T-cell (primary cell): ENCODE measurements at places on chromosomes 3 and 15.

GRCh38 chr3:183844606-183845005 lies 19.2 kb upstream of the MAP6D1 start:
- H3K4me1 ChIP-seq, result no peaks in the 10 kb centered on the region
- no peak overlapping the region for H3K27ac ChIP-seq
- peaks cover 68% of the 10 kb centered on the region for H3K36me3 ChIP-seq
- H3K27me3 ChIP-seq, result no peaks in the 10 kb centered on the region
- DNase-seq, result no peak
- no peak overlapping the region for H3K4me3 ChIP-seq

- H3K4me3 ChIP-seq, result no peak overlapping the region
- no peaks in the 10 kb centered on the region for H3K36me3 ChIP-seq
- no peaks in the 10 kb centered on the region for H3K27me3 ChIP-seq
- no peak for DNase-seq
These were observed 311.4 kb downstream of the EPHB1 start for GRCh38 chr3:135106445-135106844.

GRCh38 chr15:27826411-27826810 lies 272.7 kb downstream of the OCA2 start:
- DNase-seq, result no peak
- H3K27ac ChIP-seq, result no peak overlapping the region
- H3K27me3 ChIP-seq, result no peaks in the 10 kb centered on the region
- H3K4me1 ChIP-seq, result no peaks in the 10 kb centered on the region
- H3K4me3 ChIP-seq, result no peak overlapping the region
- H3K36me3 ChIP-seq, result no peaks in the 10 kb centered on the region

- H3K4me3 ChIP-seq, result no peak overlapping the region
- peaks cover 12% of the 10 kb centered on the region for H3K4me1 ChIP-seq
- no peaks in the 10 kb centered on the region for H3K27me3 ChIP-seq
- H3K27ac ChIP-seq, result no peak overlapping the region
- H3K36me3 ChIP-seq, result peaks cover 47% of the 10 kb centered on the region
These were observed 5.8 kb downstream of the CPOX start for GRCh38 chr3:98587654-98588053.

DNA sequence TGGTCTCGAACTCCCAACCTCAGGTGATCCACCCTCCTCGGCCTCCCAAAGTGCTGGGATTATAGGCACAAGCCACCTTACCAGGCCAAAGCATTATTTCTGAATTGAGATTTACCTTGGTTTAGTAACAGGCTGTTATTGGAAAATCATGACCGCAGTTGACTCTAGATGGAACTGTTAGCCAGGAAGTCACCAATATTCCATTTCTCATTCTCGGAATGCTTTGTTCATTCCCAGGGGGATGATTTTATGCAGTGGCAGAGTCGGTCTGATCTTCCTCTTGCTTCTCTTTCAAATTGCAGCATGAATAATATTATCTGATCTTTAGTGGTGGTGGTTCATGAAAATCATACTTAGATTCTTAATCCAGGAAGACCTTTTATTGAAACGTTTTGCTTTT lies 195.5 kb upstream of the MBNL1 start:
- DNase-seq, result no peak
- no peaks in the 10 kb centered on the region for H3K36me3 ChIP-seq
- no peaks in the 10 kb centered on the region for H3K4me1 ChIP-seq

- DNase-seq, result no peak
- no peaks in the 10 kb centered on the region for H3K4me1 ChIP-seq
- no peak overlapping the region for H3K27ac ChIP-seq
- H3K4me3 ChIP-seq, result no peak overlapping the region
- H3K27me3 ChIP-seq, result no peaks in the 10 kb centered on the region
These were observed 90.1 kb downstream of the DUT start for GRCh38 chr15:48421362-48421761.

DNA sequence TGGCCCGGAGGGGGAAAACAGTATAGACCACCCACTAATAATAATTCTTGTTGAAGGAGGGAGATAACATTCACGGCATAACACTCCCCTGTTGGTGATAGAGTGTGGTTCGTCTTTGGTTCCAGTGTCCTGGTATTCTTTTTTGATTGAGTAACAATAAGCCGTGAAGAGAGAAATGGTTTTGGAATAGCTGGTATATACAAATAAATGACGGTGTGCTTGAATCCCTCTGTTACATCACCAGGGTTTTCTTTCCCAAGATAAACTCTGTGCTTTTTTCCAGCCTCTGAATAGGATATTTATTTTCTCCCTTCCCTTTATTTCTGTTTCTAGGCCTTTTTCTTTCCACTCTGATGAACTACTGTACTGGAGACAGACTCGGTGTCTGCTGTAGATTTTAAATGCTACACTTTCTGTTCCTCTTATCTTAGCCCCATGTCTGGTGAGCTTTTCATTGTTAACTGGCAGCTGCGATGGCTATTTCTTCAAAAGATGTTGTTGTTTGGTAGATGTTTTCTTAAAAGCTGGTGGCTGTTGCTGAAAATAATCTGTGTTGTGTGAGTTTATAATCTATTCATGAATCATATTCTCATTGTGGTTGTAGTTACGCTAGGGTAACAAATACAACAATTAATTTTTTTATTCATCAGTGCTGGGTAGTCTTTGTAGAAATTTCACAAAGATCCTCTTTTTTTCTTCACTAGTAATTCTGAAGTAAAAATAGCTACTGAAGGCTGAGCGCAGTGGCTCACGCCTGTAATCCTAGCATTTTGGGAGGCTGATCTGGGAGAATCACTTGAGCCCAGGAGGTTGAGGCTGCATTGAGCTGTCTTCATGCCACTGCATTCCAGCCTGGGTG lies 15.5 kb upstream of the SCAANT1 start:
- no peaks in the 10 kb centered on the region for H3K27me3 ChIP-seq
- H3K27ac ChIP-seq, result no peak overlapping the region
- H3K4me3 ChIP-seq, result no peak overlapping the region
- peaks cover 4% of the 10 kb centered on the region for H3K4me1 ChIP-seq

- H3K36me3 ChIP-seq, result no peaks in the 10 kb centered on the region
- H3K27ac ChIP-seq, result no peak overlapping the region
- no peaks in the 10 kb centered on the region for H3K4me1 ChIP-seq
- DNase-seq, result no peak
- H3K27me3 ChIP-seq, result no peaks in the 10 kb centered on the region
These were observed 73.7 kb upstream of the ZPLD1 start for GRCh38 chr3:102361101-102361500.

- no peak overlapping the region for H3K27ac ChIP-seq
- no peaks in the 10 kb centered on the region for H3K36me3 ChIP-seq
- H3K4me3 ChIP-seq, result no peak overlapping the region
- DNase-seq, result no peak
These were observed 393.5 kb upstream of the TPRG1 start for GRCh38 chr3:188778091-188778852.

DNA sequence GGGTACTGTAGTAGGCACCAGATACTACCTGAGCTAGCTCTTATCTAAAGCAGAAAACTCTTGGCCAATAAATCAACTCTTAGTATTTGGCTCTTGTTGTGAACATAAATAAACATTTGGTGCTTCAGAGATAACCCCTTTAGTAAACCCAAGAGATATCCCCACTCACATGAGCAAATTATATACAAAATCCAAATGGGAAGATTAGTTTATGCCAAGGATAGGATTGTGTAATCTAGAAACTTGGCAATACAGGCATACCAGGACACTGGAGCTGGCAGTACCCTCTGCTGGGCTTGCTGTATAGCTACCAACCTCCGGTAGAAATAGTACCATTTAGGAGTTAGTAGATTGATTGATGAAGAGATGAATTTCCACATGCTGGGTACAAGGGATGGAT lies 127.0 kb downstream of the LIPC start:
- H3K27ac ChIP-seq, result no peak overlapping the region
- no peaks in the 10 kb centered on the region for H3K27me3 ChIP-seq
- H3K4me3 ChIP-seq, result no peak overlapping the region
- DNase-seq, result no peak

DNA sequence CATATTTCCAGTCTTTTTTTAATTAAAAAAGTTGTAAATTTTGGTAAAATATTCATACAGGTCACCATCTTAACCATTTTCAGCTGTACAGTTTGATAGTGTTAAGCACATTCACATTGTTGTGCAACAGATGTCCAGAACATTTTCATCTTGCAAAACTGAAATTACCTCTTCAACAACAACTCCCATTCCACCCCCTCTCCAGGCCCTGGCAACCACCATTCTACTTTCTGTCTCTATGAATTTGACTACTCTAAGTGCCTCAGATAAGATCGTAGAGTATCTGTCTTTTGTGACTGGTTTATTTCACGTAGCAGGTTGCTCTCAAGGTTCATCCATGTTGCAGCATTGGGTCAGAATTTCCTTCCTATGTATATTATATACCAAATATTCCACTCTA lies 76.0 kb downstream of the SLCO3A1 start:
- H3K4me1 ChIP-seq, result no peaks in the 10 kb centered on the region
- no peak overlapping the region for H3K27ac ChIP-seq
- no peaks in the 10 kb centered on the region for H3K27me3 ChIP-seq
- DNase-seq, result no peak

DNA sequence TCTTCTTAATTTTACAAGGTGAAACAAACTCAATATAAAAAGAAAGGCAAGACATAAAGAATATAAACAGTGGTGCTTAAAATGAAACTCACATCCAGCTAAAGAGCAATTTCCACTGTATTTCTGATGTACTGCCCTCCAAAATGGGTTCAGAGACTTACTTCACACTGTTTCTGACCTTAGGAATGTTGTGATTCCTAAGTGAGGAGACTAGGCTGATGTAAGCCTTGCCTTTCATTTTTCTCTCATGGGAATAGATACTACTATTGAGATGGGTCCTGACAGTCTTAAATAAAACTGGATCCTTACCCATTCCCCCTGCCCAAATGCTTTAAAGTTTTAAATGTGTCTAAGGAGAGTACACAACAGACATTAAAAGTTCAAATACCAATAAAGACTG lies 86.9 kb downstream of the CBLB start:
- H3K27ac ChIP-seq, result peak overlapping the region; percentile 37
- no peaks in the 10 kb centered on the region for H3K27me3 ChIP-seq
- no peak overlapping the region for H3K4me3 ChIP-seq
- DNase-seq, result no peak

DNA sequence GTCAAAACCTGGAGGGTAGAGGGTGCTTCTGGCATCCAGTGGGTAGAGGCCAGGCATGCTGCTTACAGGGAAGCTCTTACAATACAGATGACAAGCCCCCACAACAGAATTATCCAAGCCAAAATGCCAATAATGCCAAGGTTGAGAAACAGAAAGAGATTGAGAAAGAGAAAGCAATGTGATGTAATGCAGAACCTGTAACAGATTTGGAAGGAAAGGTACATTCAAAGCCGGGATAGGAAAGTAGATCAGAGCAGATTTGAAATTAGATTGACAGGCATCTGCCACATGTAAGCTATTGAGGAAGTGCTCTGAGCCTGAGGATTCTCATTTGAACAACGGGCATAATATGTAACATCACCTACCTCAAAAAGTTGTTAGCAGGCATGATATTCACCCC lies 157.9 kb downstream of the FHIT start:
- H3K4me3 ChIP-seq, result no peak overlapping the region
- no peak for DNase-seq
- H3K27me3 ChIP-seq, result no peaks in the 10 kb centered on the region
- no peaks in the 10 kb centered on the region for H3K36me3 ChIP-seq

GRCh38 chr15:88649286-88649733 lies 10.5 kb downstream of the ISG20 start:
- no peaks in the 10 kb centered on the region for H3K27me3 ChIP-seq
- H3K4me1 ChIP-seq, result peaks cover 97% of the 10 kb centered on the region
- H3K27ac ChIP-seq, result peak overlapping the region; percentile 91
- H3K4me3 ChIP-seq, result no peak overlapping the region
- peak; percentile 62 for DNase-seq

- H3K27ac ChIP-seq, result no peak overlapping the region
- no peaks in the 10 kb centered on the region for H3K27me3 ChIP-seq
- H3K4me1 ChIP-seq, result no peaks in the 10 kb centered on the region
- no peak overlapping the region for H3K4me3 ChIP-seq
- H3K36me3 ChIP-seq, result no peaks in the 10 kb centered on the region
These were observed 71.7 kb upstream of the AGTR1 start for GRCh38 chr3:148625991-148626390.

DNA sequence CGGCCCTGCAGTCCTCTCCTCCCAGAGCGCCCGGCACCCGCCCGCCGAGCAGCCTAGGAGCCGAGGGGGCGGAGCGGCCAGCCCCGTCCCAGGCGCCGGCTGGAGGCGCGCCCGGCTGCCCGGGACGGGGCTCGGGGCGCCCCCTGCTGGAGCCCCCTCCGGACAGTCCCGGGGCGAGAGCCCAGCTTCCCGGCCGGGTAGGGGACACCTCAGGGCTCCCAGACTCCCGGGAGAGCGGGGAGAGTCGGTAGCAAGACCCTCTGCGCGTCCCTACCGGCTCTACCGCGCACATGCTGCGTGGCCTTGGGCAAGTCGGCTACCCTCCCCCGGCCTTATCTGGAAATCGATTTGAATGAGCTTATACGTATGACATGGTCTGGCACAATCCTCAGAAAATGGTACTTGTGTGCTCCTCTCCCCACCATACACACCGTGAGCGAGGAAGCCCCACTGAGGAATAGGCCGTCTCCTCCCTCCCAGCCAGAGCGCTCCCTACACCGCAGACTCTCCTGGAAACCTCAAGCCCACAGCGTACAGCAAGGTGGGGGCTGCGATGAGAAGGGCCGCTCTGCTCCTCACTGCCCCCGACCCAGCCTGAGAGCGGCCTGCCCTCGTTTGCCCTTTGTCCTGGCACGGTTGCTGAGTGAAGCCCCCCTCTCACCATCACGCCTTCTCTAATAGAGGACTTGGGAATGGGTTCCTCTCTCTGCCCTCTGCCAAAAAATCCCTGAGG lies at the start of gene DAPK2:
Gene DAPK2 (minus strand): TSS at position 65 of the 733 bp plus-strand sequence. CDS start 6,224 bp downstream, outside the sequence.
- peak; percentile 29 for DNase-seq
- H3K36me3 ChIP-seq, result no peaks in the 10 kb centered on the region
- H3K27ac ChIP-seq, result no peak within 1 kb of the TSS
- peak within 1 kb of the TSS; percentile 55 for H3K4me3 ChIP-seq
- no peaks in the 10 kb centered on the region for H3K4me1 ChIP-seq

DNA sequence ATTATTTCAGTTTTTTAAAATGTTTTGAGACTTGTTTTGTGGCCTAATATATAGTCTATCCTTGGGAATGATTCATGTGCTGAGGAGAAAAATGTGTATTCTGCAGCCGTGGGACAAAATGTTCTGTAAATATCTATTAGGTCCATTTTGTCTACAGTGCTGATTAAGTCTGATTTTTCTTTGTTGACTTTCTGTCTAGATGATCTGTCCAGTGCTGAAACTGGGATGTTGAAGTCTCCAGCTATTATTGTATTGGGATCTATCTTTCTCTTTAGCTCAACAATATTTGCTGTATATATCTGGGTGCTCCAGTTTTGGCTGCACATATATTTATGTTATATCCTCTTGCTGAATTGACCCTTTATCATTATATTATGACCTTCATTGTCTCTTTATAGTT lies 85.2 kb downstream of the UBE2E2 start:
- no peak overlapping the region for H3K4me3 ChIP-seq
- DNase-seq, result no peak
- no peaks in the 10 kb centered on the region for H3K36me3 ChIP-seq
- no peaks in the 10 kb centered on the region for H3K4me1 ChIP-seq

GRCh38 chr15:92394309-92395097 lies 822 bp downstream of the ST8SIA2 start:
- H3K36me3 ChIP-seq, result no peaks in the 10 kb centered on the region
- H3K4me3 ChIP-seq, result no peak overlapping the region
- peaks cover 3% of the 10 kb centered on the region for H3K4me1 ChIP-seq
- no peak for DNase-seq
- no peak overlapping the region for H3K27ac ChIP-seq
- peaks cover 51% of the 10 kb centered on the region for H3K27me3 ChIP-seq

GRCh38 chr15:65938604-65939003 lies 69.3 kb downstream of the RAB11A start:
- no peak overlapping the region for H3K27ac ChIP-seq
- no peaks in the 10 kb centered on the region for H3K4me1 ChIP-seq
- no peaks in the 10 kb centered on the region for H3K27me3 ChIP-seq
